ENCODE measurements at places on chromosomes 7 and 10.
A peak's percentile ranks its signal among the peaks of the same experiment; 100 is the strongest.

GRCh38 chr7:91050677-91051076, 213.6 kb upstream of the FZD1 start:
- DNase-seq: no peak

- no peak for DNase-seq
These were observed 115.8 kb upstream of the LANCL2 start for GRCh38 chr7:55249332-55249731.

GRCh38 chr10:96470116-96470743, 43.5 kb downstream of the TLL2 start:
- DNase-seq: peak; percentile 63

GRCh38 chr10:132987671-132988571, 45.6 kb upstream of the CFAP46 start:
- no peak for DNase-seq

DNA sequence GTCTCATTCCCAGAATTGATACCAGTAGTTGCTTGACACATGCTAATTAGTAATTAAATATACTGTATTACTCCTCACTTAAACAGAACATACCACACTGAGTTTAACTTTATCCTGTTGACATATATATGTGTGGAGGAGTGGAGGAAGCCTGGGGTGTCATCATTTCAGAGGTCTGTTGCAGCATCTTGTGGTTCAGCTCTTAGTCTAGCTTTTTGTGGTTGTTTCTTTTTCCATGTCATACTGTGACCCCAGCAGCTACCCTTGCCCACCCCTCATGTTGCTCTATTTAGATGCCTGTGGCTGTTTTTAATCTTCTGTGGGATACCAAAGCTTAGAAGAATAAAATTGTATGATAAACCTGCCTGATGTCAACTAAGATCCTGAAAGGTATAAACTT, 875.4 kb downstream of the LRMDA start:
- peak; percentile 69 for DNase-seq

- no peak for DNase-seq
These were observed 18.0 kb upstream of the SFR1 start for GRCh38 chr10:104103956-104104355.

DNA sequence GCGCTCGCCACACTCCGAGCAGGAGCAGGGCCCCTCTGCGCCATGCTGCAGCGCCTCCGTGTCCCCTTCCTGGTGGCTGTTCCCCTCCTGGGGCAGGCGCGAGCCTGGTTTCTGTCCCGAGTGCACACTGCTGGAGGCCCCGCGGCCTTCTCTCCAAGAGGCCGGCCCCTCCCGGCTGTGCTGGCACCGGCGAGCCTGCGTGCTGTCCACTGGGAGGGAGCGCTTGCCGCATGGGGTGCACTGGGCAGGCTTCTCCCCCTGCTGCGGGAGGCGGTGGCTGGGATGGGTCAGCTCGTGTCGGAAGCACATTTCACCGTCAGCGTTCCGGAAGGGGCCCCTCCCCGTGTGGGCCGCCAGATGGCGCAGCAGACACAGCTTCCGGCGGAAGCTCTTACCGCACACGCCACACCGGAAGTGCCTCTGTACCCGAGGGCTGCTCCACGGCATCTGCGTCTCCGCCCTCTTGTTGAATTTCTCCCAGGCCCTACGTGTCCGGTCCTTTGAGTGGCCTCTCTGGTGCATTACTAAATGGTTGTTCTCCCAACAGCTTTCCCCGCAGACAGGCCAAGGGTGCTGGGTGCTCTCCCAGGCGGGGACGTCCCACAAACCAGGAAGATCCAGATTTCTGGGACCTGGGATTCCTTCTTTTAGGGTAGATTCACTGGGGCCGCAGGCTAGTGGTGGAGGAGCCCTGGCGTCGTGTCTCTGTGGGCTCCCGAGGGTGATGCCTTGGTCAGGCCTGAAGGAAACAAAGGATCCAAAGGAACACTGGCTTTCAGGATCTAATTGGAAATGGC, 18.7 kb downstream of the ZNF786 start:
- peak; percentile 44 for DNase-seq

DNA sequence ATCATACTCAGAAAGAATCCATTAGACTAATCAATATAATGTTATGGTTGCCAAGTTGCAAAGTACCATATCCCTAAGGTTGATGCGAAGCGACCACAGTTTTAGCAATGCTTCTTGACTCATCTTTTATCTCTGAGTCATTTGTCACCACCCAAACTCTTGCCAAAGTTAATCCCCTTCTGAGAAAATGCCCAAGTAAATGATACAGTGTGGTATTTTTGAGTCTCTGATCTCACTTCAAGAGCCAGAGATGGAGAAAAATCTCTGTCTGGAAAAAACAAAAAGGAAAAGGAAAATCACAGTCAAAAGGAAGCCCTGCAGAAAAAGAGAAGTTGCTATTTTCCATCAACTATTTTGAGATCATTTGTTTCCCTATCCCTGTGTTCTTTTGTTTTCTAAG, 26.7 kb upstream of the OTUD1 start:
- DNase-seq: no peak

GRCh38 chr10:91689731-91690168, 56.9 kb upstream of the PPP1R3C start:
- no peak for DNase-seq

DNA sequence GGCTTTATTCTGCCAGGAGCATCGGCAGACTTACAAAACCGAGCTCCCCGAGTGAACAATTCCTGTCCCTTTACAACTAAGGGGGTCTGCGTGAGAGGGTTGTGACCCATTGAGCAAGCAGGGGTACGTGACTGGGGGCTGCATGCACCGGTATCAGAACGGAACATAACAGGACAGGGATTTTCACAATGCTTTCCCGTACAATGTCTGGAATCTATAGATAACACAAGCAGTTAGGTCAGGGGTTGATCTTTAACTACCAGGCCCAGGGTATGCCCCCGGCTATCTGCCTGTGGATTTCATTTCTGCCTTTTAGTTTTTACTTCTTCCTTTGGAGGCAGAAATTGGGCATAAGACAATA, 38.1 kb upstream of the GSDME start:
- no peak for DNase-seq

- DNase-seq: no peak
These were observed 120.8 kb downstream of the NT5C2 start for GRCh38 chr10:103072276-103072675.

GRCh38 chr10:109912335-109913281, 10.7 kb downstream of the XPNPEP1 start:
- no peak for DNase-seq

- DNase-seq: peak; percentile 38
These were observed 9.1 kb downstream of the RASSF4 start for GRCh38 chr10:44968500-44969400.
